NCI-H460 (cell line): ENCODE measurements at places on chromosomes 7 and 10.

GRCh38 chr7:129612112-129613015 lies 844 bp downstream of the NRF1 start:
- DNase-seq = no peak

GRCh38 chr7:36236073-36236472 lies 83.0 kb downstream of the EEPD1 start:
- DNase-seq = no peak

- DNase-seq = no peak
These were observed 123.9 kb upstream of the TCF7L2 start for GRCh38 chr10:112826018-112826697.

DNA sequence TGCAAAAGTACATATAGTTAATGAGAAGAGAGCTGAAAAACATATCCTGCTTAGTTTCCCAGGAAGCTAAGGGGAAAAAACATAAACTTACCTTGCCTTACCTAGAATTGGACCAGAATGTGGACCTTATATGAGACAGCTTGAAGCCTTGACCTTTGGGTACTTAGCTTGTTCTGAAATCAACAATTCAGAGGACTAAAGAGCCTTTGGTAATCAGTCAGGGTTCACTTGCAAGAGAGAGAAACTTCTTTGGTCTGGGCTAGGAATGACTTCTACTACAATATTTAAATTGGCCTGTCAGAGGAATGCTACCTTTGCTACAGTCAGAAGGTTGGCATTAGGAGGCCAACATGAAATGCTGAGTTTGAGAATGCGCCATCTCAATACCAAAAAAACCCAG lies 24.9 kb downstream of the SAMD8 start:
- DNase-seq = no peak

DNA sequence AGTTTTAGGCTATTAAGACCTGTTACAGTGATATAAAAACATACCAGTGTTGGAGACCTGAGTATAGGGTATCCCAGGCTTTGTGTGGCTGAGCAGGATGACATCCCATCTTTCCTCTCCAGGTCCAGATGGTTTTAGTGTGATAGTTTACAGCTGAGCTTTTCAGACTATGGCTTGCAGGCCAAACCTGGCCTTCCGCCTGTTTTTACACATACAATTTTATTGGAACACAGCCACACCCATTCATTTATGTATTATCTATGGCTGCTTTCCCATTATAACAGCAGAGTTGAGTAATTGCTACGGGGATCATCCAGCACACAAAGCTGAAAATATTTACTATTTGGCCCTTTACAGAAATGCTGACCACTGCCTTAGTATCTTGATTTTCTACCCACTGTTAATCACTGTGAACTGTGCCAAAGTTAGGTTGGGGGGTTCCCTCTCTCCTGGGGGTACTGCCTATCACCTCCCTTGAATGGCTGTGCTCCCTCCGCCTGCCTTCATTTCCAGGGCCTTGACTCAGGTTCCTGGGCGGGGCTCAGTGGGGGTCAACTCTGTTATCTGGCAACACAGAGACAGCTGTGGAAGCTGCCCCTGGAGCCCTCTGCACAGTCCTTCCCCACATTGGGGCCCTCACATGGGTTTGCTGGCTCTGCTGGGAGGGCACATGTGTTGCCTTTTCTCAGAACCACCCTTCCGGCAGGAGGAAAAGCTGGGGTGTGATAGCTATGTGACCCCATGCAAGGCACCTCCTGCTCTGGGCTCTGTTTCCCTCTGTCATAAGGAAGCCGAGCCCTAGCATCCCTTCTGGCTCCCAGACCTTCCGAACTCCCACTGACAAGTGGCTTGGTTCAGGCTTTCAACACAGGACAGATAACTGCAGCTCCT lies 40.3 kb upstream of the SH2D4B start:
- no peak for DNase-seq

DNA sequence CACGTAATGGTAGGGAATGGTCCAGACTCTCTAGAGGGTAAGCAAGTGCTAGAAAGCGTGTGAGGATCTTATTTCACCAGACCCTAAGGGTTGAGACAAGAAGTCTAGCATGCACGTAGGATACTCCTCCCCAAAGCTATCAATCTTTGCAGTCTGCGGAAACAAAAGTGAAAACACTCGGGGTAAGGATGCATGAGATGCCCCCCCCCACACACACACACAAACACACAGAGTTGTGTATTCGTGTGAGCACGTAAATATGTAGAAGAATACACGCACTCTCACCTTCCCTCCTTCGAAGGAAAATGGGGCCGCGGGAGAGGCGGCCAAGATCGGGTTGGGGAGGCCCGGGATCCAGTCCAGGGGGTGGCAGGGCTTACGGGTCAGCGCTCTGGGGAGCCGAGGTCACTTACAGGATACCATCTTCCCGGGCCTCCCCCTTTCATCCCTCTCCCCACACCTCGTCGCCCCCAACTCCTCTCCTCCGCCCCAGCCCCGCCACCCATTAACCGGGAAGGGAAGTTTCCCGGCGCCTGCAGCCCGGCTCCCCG lies 455 bp downstream of the CUL2 start:
- DNase-seq = no peak

GRCh38 chr10:113732966-113733365 lies 18.5 kb upstream of the PLEKHS1 start:
- no peak for DNase-seq

- DNase-seq = no peak
These were observed 66.1 kb downstream of the FZD1 start for GRCh38 chr7:91330191-91330808.

DNA sequence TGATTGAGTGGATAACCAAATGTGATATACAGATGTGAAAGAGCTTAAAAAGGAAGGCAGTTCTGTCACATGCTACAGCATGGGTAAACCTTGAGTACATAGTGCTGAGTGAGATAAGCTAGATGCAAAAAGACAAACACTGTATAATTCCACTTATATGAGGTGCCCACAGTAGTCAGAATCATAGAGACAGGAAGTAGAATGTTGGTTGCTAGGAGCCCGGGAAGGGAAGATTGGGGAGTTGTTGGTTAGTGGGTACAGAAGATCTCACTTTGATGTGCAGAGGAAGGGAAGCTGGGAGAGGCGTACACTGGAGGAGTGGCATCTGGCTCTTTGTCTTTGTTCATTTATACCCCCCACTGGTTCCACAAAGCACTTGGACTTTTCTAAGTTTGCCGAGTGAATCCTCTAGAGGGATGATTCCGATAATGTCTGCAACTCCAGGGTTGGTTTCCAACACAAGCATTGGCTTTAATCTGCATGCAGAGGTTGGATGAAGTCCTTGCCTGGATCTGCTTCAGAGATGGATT lies 39.5 kb downstream of the TSPAN14 start:
- no peak for DNase-seq

- DNase-seq = peak; percentile 52
These were observed 49.5 kb upstream of the TMEM140 start for GRCh38 chr7:135098391-135098790.

- DNase-seq = no peak
These were observed 267.7 kb upstream of the SEMA3A start for GRCh38 chr7:84462259-84462658.

GRCh38 chr10:62073429-62073828 lies 171.9 kb downstream of the ARID5B start:
- no peak for DNase-seq

- no peak for DNase-seq
These were observed 5.0 kb upstream of the CALML5 start for GRCh38 chr10:5504146-5505072.

DNA sequence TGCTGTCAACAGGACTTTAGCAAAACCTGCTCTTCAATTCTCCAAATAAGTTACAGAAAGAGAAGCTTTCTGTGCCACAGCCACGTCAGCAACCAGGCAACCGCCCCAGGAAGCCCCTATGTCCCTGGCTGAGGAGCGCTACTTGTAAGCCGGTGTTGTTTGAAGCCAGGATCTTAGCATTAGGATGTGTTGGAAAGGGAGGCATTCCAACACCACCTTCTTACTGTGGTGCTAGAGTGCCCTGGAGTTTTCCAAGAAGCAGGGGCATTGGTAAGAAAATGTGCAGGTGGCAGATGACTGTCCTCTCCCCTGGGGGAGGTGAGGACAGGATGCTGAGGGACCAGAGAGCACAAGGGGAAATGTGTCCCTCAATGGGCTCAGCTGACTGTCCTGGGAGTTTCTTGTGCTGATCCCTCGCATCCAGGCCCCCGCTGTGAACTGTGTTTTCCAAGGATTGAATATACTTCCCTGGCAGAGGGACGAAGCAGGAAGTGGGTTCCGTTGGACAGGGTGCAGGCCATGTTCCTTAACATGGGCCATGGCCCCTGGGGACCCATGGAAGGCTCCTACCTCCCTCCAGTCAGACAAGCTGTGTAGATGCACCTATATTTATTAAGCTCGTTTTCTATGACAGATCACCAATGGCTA lies 139.6 kb upstream of the GDF10 start:
- DNase-seq = no peak

DNA sequence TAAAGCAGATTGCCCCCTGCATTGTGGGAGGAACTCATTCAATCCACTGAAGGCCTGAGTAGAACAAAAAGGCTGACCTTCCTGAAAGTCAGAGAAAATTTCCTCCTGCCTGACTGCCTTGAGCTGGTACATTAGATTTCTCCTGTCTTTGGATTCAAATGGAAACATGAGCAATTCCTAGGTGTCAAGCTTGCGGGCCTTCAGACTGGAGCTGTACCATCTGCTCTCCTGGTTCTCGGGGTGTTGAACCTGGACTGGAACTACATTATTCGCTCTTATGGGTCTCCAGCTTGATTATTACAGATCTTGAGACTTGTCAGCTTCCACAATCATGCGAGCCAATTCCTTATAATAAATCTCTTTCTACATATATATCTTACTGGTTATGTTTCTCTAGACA lies 173.6 kb upstream of the STEAP4 start:
- DNase-seq = no peak

DNA sequence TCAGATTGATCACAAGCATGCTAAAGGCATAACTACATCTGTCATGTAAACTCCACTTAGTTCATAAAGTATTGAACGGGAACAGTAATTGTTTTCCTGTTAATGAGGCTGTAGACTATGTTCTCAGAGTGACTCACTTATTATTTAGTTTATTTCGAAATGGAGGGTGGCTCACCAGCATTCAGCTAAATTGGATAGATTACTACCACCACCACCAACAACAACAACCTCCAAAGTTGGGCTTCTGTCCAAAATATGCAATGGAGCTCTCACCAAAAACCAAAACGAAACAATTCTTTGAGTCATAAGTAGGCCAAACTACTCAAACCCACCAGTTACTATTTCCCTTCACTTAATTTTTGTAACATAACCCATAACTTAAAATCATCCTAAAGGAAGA lies 127.9 kb upstream of the NRBF2 start:
- DNase-seq = no peak

DNA sequence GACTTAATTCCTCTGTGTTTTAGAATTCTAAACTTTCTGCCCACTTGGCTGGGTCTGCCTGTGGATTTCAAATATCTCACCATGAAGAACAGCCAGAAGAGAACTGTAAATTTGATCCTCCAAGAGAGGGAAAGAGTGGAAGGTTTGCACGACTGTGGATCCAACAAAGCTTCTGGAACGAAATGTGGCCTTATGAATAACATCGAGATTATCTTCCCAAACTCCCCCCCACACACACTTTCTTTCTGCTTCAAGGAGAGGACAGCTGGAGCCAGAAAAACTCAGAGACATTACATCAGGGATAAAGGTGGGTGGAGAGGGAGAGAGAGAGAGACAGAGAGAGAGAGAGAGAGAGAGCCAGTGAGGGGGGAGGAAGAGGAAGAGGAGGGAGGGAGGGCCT lies 570.1 kb upstream of the MGMT start:
- DNase-seq = no peak

GRCh38 chr10:115566867-115567266 lies 473.7 kb downstream of the ATRNL1 start:
- DNase-seq = no peak
